ENCODE measurements at places on chromosomes 3 and 15. TPM values are rescaled to one million over a fixed set of nuclear protein-coding genes. Genes with fewer than 3 reads are reported as not detected.
A peak's percentile ranks its signal among the peaks of the same experiment; 100 is the strongest.

CPNE9 gene
- polyA plus RNA-seq = not detected

PLA2G4D gene
- not detected for polyA plus RNA-seq

ALDH1A2 gene
- 0.68 TPM for polyA plus RNA-seq

CCDC9B gene
- 33.1 TPM for polyA plus RNA-seq

CMTM8 gene
- not detected for polyA plus RNA-seq

NDN gene
- 76.9 TPM for polyA plus RNA-seq

C15orf61 gene
- polyA plus RNA-seq = 10.5 TPM

IQCF5 gene
- polyA plus RNA-seq = not detected

ROBO2 gene
- polyA plus RNA-seq = not detected

PLA2G4E gene
- polyA plus RNA-seq = not detected

CHRNA3 gene
- not detected for polyA plus RNA-seq

SOX14 gene
- not detected for polyA plus RNA-seq

ZBTB47 gene
- 5.2 TPM for polyA plus RNA-seq

DRD3 gene
- not detected for polyA plus RNA-seq

WDR49 gene
- not detected for polyA plus RNA-seq

CISH gene
- 1.6 TPM for polyA plus RNA-seq

DNA sequence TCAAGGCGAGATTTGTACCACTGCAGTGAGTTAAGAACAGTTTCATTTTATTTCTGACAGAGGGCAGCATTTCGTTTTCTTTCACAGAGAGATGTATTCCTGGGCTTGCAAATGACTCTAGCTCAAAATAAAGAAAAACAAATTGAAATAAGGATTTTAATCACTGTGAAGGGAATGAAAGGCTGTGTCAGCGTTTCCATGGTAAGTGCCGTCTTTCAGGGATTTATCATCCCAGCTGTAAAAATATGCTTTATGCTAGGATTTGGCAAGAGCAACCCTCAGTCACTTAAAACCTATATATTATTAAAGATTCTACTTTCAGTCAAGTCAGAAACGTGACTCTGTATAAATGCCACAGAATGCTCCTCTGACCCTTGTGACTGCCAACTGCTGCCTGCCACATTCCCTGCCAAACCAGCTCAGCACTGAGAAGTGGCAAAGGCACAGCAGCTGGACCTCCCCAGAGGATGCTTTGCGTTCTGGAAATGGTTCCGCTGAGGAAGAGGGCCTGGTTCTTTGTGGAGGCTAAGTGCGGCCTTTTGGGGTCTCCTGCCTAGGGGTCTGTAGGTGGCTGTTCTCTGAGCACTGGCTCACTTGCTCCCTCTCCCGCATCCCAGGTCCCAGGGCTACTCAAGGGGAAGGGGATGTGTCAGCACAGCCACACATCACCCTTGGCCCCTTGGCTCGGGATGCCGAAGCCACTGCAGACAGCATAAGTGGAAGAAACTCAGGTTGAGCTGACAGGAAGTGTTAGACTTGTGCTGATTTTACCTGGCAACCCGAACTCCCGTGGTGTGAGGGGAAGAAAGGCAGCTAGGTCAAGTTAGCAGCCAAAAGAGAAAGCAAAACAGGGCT is 56.6 kb upstream of the POMGNT2 start:
- DNase-seq = peak; percentile 70

GRCh38 chr3:123027292-123028232 is at the start of gene SEMA5B:
SEMA5B (minus strand) TSS chr3:123027763; CDS start chr3:122961263, 66,500 bp downstream.
- DNase-seq = peak; percentile 59

DNA sequence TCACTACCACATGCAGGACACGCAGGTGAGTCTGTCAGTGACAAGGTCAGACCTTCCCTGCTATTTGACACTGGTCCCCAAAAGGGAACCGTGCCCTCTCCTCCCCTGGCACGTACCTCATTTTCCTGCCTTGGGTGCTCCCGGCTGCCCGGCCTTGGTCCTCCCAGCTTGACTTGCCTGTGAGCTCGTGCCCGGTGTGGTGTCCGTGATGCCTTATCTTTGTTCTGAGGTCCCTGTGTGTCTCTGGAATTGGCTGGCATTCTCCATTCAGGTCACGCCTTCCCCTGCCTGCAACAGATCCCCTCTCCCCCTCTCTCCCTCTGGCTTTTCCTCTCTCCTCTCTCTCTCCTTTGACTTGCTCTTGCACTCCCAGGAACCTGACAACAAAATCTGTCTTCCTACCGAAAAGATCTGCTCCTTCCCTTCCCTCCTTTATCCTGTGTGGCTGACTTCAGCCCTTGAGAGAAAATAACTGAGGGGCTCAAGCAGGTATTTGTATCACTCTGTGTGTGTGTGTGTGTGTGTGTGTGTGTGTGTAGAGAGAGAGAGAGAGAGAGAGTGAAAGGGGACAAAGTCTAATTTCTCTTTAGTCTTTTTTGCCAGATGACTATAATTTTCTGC is at the start of gene MASP1:
Gene MASP1, minus strand, starts transcription at position 226 of the 621 bp plus-strand sequence. Its CDS starts 105 bp downstream, at position 121.
- DNase-seq = peak; percentile 59

GRCh38 chr3:56870436-56870835 is 68.7 kb upstream of the ARHGEF3 start:
- peak; percentile 21 for DNase-seq

GRCh38 chr15:40845511-40846284 is 1.9 kb downstream of the SPINT1 start:
- DNase-seq = no peak

GRCh38 chr15:54518156-54518882 is 540.1 kb downstream of the UNC13C start:
- DNase-seq = no peak

DNA sequence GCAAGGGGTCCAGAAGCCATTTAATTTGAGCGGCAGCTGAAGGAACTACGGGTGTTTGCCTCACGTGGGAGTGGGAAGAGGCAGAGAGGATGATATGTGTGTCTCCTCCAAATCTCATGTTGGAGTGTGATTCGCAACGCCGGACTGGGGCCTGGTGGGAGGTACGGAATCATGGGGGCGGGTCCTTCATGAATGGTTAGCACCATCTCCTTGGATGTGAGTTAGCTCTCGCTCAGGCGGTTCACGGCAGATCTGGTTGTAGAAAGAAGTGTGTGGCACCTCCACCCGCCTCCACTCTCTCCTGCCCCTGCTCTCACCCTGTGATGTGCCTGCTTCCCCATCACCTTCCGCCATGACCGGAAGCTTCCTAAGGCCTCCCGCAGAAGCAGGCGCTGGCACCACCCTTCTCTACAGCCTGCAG is 25.4 kb downstream of the XXYLT1 start:
- no peak for DNase-seq

- peak; percentile 99 for DNase-seq
Measured at GRCh38 chr3:11600501-11601282, 43.0 kb downstream of the VGLL4 start.

DNA sequence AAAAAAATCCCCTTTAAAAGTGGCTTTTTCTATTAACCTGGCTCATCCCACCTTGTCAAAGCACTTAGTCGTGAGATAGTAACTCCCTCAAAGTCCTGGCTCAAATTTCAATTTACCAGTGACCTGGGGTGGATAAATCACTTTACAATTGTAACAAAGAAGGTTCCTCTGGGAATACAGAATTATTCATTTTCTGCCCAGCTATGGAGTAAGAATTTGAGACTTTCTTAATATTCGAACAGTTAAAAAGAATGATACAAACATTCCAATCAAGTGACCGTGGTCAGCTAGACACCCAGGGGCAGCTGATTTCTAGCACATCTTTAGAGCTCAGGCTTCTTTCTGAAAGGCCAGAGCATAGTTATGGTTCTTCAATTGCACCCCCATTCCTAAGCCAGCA is 291.0 kb upstream of the TGFBR2 start:
- peak; percentile 83 for DNase-seq

DNA sequence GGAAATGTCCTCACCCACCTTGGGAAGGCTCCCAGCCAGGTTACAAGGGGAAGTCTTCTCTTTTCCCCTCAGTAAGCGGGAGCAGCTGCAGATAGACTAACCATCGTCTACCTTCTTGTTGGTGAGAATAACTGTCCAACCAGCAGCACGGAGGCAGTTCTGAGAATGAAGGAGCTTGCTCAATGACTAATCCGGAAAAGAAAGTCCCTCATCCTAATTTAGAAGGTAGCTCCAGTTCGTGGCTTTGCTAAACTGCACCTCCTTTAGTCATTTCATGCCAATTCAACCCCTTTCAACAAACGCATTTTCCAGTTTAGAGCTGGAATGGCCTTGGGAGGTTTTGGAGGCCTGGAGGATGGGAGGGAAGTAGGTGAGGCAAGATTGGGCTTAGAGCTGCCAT is 527.4 kb upstream of the PROK2 start:
- peak; percentile 43 for DNase-seq

GRCh38 chr3:125125821-125126245 is 70.0 kb upstream of the HEG1 start:
- DNase-seq = peak; percentile 93

GRCh38 chr15:76998663-76999285 is 3.8 kb downstream of the PSTPIP1 start:
- no peak for DNase-seq

GRCh38 chr15:45702041-45702440 is 67.2 kb downstream of the SQOR start:
- no peak for DNase-seq

GRCh38 chr3:124780356-124780755 is 50.1 kb downstream of the UMPS start:
- peak; percentile 93 for DNase-seq

GRCh38 chr15:37038716-37039106 is 61.6 kb downstream of the MEIS2 start:
- DNase-seq = no peak

DNA sequence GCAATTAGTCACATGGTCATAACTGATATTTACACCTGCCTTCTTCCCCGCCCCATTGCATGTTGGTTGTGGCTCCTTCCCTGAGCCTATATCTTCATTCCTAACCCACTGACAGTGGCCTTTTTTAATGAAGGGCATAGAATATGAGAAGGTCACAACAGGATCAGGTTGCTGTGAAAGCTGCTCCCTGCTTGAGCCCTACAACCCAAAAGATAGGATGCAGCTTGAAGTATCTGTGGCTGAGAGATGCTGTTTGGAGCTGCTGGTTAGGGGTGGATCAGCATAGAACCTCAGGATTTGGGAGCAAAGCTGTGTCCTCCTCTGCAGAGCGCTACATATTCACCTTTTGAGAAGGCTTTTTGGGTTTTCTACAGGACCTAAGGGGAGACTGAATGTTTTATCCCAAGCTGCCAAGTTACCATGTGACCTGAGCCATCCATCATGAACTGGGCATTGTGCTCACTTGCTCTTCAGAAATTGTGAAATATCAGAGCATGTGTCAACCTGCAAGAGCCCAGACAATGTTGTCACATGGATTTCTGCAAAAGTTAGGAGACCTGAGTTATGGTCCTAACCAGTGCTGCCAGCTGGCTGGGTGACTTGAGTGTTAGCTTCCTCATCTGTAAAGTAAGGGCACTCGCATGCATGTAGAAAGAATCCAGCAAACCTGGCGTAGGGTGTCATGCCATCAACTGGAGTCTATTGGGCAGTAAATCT is 49.8 kb upstream of the ARL8B start:
- no peak for DNase-seq
